ENCODE measurements at places on chromosomes 11 and 22. TPM values are rescaled to one million over a fixed set of nuclear protein-coding genes. Genes with fewer than 3 reads are reported as not detected.

DNA sequence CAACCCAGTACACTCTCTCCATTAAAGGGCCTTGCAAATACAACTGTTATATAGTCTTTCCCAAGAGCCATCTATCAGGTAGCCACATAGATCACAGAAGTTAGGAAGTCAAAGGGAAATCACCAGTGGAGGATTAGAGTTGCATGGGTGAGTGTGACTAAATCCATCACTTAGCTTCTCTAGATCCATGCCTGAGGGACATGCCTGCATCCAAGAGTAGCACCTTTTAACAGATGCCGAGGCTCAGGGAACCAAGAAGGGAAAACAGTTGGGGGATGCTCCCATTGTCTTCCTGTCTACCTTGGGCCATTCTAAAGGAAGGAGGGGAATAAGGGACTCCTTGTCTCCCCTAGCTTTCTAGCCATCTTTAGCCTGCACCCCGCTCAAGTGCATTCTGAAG lies 77.9 kb downstream of the XRRA1 start:
- no peak for DNase-seq

Gene DEFB131B
- not detected for total RNA-seq

DNA sequence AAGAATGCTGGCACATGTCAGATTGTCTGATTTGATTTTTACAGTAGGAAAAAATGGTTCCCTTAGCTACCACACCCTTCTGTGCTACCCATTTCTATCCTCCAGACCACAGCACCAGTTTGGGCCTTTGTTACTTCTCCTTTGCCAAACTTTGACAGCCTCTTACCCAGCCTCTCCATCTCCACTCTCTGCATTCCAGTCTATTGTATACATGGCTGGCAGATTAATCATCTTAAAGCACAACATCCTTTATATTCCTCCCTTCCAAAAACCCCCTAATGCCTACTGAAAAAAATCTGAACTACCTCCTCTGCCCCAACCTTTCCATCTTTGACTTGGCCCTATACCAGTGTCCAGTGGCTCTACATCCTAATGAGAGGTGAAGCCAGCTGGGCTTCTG lies 10.8 kb upstream of the PANX1 start:
- no peak for DNase-seq

GRCh38 chr11:12214751-12215150 lies 104.4 kb downstream of the MICAL2 start:
- no peak for DNase-seq

GRCh38 chr22:16958475-16958874 lies 49.5 kb downstream of the GAB4 start:
- no peak for DNase-seq

Gene NAALADL1
- 15.4 TPM for total RNA-seq

DNA sequence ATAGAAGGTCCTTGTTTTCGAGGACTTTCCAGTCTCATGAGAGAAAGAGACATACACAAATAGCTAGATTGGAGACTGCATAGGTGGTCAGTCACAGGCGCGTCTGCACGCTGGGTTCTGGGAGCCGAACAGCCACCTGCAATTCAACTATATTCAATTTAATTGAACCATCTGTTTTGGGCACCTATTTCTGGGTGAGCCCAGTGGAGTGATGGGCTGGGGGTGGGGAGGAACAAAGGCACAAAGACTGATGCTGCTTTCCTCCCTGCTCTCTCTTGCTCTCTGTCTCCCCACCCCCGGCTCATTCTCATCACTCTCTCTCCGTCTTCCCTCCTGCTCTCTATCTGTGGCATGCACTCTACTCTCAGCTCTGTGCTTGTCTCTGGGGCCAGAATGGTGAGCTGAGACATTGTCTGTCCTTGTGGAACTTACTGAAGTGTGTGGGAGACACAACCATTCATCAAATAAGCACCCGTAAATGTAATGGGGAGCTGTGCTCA lies 48.1 kb upstream of the B3GAT1 start:
- DNase-seq, result peak; percentile 56
